BJ (cell line): ENCODE measurements at places on chromosomes 4 and X. TPM values are rescaled to one million over a fixed set of nuclear protein-coding genes. Genes with fewer than 3 reads are reported as not detected.

MEPE gene
- not detected in 2 replicates for polyA plus RNA-seq

PRKG2 gene
- polyA plus RNA-seq, result 0.16 and 0.47 TPM in 2 replicates

- DNase-seq, result no peak
Observed at GRCh38 chrX:75278991-75279390, 5.1 kb downstream of the UPRT start.

PI4K2B gene
- polyA plus RNA-seq, result 4.3 and 8.9 TPM in 2 replicates

DNA sequence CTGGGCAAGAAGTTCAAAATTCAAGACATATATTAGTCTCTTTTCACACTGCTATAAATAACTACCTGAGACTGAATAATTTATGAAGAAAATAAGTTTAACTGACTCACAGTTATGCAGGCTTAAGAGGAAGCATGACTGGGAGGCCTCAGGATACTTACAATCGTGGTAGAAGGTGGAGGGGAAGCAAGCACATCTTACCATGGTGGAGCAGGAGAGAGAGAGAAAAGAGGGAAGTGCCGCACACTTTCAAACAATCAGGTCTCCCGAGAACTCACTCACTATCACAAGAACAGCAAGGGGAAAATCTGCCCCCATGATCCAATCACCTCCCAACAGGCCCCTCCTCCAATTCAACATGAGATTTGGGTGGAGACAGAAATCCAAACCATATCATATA is 273.3 kb upstream of the RASGEF1B start:
- DNase-seq, result no peak

- no peak for DNase-seq
Observed at GRCh38 chr4:42150653-42151567, 1.5 kb downstream of the BEND4 start.

DNA sequence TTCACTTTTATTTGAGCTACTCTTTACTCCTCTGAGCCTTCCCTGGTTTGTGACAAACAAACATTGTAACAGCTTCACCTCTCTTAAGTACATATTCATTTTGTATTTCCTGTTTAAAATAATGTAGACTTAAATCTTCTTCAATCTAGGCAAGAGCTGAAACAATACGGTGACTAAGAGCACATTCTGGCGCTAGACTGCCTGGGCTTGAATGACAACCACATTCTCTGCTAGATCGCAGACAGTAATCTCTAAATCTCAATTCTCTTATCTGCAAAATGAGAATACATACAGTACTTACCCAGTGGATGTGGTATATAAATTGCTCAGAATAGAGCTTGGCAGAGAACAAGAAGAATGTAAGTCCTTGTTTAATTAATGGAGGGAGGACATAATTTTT is 144.8 kb downstream of the ARAP2 start:
- no peak for DNase-seq

DNA sequence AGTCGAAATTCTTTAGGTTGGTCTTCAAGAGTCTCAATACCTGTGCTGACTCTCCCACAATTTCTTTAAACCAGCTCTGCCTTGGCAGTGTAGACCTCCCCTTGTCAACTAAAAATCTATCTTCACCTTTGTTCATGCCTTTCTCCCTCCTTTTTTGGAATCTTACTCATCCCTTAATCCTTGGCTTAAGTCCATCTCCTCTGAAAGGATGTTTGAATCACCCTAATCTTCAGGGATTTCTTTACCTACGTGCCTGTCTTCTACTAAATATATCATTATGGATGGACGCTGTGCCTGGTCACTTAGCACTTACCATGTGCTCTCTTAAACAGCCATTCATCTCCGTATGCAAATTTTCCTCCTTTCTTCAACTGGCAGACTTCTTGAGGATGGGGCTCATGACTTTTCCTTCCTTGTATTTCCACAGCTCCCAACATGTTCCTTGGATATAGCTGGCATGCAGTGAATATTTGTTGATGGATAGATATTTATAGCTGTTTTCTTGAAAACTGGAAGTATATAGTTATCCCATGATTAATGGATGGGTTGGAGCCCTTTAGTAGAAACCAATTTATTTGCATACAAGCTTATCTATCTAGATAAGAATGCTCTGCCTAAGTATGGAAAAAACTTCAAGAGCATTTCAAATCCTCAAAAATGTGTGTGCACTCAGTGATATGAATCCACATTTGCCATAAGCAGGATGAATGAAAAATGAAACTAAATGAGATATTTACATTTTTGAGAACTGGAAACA is 166.6 kb downstream of the SPRY1 start:
- DNase-seq, result no peak

DNA sequence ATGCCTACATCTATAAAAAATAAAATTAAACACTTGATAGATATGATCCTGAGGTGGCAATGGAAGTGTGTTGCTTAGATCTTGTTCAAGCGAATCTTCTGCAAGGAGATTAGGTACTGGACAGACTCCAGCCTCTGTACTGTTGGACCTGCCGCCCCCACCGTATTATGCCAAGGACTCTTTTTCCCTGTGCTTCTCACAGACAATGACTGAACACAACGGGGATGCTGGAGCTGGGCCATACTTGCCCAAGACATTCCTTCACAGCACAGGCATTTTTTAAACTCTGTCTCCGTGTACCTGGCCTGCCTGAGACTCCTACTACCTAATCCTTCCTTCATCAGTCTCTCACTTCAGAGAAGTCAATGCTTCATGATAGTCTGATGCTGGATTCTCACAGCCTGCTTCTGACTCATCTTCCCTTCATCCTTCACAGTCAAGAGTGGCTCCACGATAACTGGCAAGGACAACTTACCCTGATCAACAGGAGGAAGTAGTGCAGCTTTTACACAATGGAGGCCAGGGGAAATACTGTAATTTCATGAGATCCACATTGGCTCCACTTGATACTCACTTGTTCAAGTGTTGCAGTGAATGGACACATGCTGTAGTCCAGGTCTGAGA is 754.6 kb upstream of the AGA start:
- no peak for DNase-seq

DNA sequence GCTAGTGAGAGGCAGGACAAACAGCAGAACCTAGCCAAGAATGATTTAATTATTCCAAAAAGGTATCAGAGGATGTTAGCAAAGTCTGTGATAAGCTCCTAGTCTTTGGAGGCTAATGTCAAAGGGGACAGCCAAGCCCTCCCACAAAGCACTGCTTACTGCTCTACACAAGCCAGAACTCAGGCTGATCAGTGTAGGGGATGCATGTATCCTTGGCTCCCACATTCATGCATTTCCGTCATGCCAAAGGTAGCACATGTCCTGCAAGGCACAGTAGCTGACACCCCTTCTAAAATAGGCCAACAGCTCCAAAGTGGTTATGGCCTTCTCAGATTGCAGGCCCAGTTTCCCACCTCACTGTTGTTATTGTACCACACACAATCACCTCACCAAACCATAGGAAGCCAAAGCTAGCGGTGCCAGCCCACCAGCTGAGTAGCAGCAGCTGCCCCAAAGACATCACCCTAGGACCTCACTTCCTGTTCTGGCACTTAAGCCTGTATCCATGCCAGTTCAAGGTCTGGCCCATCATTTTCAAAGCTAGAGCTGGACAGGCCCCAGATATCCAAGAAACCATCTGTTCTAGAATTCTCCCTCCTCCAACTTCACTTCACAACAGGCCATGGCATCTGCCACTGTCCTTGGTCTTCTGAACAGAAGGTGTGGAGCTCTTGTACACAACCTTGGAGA is 40.9 kb downstream of the TSPAN5 start:
- no peak for DNase-seq

- no peak for DNase-seq
Observed at GRCh38 chr4:52715914-52716313, 35.3 kb downstream of the ERVMER34-1 start.

DNA sequence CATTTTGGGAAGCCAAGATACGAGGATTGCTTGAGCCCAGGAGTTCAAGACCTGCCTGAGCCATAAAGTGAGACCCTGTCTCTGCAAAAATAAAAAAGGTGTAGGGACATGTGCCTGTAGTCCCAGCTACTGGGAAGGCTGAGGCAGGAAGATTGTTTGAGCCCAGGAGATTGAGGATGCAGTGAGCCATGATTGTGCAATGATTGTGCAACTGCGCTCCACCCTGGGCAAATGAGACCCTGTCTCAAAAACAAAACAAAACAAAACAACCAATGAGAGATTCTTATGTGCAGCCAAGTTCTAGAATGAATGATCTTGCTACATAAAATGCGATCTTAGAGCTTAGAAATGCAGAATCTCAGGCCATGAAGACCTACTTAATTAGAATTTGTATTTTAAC is 22.5 kb downstream of the SLC9B2 start:
- no peak for DNase-seq

BANK1 gene
- polyA plus RNA-seq, result 0.40 and 0.43 TPM in 2 replicates

DNA sequence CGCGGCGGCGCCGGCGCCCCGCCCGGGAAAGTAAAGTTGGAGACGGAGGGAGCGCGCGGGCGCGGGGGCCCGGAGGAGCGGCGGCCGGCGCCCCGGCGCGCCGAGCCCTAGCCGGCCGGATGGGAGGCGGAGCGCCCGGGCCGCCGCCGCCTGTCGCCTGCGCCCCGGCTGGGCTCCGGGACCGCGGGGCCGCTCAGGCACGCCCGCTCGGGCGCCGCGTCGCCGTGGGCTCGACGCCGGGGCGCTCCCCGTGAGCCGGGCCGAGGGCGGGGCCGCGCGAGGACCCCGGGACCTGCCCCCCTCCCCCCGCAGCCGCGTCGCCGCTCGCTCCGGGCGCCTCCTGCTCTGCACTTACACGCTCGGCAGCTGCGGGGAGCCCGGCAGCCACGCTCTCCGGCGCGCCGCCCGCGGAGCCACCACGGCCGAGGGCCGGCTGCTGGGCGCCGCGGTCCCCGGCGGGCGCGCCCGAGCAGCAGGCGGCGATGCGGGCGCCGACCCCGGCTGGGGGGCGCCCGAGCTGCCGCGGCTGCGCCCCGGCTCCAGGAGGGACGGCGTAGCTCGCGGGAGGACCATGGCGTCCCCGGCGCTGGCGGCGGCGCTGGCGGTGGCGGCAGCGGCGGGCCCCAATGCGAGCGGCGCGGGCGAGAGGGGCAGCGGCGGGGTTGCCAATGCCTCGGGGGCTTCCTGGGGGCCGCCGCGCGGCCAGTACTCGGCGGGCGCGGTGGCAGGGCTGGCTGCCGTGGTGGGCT is at the start of gene ADRA2C:
Gene ADRA2C (plus strand): TSS at position 350 of the 749 bp plus-strand sequence. CDS start 222 bp downstream, at position 572.
- DNase-seq, result no peak
